ENCODE measurements at places on chromosomes 4 and X. TPM values are rescaled to one million over a fixed set of nuclear protein-coding genes. Genes with fewer than 3 reads are reported as not detected.

DNA sequence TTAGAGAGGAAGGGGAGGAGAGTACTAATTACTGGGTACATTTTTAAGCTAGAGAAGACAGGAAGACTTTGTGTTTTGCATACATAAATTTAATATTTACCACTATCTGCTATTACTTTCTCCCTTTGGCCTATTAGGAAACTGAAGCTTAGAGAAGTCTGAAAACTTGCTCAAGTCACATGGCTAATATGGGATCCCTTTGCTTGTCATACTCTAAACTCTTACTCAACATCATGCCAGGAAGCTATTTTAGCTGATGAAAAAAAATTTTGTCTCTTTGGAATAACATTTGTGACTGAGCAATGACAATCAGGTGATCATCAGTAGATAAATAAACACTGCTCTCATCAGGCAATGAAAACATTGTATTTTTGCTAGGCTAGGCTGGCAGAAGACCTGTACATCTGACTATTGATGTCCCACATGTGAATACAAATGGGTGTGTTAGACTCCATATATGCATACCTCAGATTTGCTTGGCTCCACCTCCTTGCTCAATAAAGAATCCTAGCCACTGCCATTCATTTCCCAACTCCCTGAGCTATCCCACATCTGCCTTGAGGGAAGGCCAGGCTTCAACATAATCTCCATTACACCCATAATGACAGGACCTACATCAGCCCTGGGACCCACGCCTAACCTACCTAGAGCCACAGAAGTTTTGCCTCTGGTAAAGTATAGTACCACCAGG lies 17.0 kb upstream of the DCLK2 start:
- DNase-seq, result no peak
- no peak overlapping the region for H3K27ac ChIP-seq
- H3K4me3 ChIP-seq, result no peak overlapping the region

- DNase-seq, result no peak
- no peak overlapping the region for H3K4me3 ChIP-seq
These were observed 112.4 kb upstream of the RBPJ start for GRCh38 chr4:26208237-26208994.

DNA sequence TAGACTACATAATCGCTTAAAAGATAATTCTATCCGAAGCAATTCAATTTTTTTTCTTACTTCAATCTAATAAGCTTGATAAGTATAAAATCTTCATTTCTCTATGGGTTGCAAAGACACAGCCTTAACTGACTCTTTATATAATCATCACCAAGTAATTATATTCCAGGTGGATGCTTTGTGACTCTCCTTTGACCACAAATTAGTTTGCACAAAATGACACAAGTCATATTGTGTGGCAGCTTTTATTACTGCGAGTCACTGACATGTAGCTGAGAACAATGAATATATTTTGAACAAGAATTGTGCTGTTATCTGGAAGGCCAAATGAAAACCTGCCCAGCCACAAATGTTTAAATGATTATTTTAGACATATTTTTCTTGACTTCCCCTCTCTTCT lies 1727.8 kb downstream of the ARAP2 start:
- no peak overlapping the region for H3K27ac ChIP-seq
- no peaks in the 10 kb centered on the region for H3K36me3 ChIP-seq
- no peaks in the 10 kb centered on the region for H3K27me3 ChIP-seq
- no peaks in the 10 kb centered on the region for H3K4me1 ChIP-seq
- no peak overlapping the region for H3K4me3 ChIP-seq

- H3K27me3 ChIP-seq, result no peaks in the 10 kb centered on the region
- no peaks in the 10 kb centered on the region for H3K36me3 ChIP-seq
- H3K4me1 ChIP-seq, result no peaks in the 10 kb centered on the region
- no peak overlapping the region for H3K27ac ChIP-seq
- no peak for DNase-seq
These were observed 8.4 kb upstream of the MEPE start for GRCh38 chr4:87824352-87824751.

DNA sequence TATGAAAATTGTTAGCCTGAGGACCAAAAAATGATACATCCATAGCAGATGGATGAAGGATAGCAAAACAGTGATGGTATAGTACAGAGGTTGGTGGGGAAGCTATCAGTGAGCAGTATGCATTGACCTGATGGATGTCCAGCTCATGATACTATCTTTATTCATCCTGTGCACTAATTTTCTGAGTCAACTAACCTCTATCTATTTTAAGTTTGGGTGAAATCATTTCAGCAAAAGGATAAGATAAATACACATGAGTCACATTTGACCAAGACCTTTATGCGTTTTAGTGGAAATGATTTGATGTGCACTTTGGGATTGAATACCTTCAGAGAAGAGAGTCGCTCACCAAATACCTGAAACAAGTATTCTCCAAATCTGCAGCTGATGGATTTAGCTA lies 351.0 kb upstream of the NR3C2 start:
- no peak overlapping the region for H3K27ac ChIP-seq
- H3K36me3 ChIP-seq, result no peaks in the 10 kb centered on the region
- no peaks in the 10 kb centered on the region for H3K27me3 ChIP-seq
- no peak overlapping the region for H3K4me3 ChIP-seq
- DNase-seq, result no peak
- H3K4me1 ChIP-seq, result peaks cover 6% of the 10 kb centered on the region

DNA sequence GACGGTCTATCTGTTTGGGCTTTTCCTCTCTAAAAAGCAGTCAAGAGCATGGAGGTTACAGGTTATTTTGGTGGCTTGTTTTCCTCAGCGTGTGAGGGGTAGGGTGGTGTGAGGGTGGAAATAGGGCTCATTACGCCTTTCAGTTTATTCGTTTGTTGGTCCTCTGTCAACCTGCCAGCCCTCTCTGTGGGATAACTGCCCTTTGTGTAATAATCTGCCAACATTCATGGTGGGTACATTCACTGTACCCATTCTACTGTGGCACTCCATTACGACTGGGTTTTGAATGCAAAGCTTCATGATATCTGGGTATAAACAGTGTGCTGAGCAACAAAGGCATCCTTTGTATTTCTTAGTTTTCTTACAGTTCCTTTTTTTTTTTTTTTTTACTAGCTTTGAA lies 136.4 kb downstream of the ADGRL3 start:
- DNase-seq, result no peak
- H3K27ac ChIP-seq, result no peak overlapping the region
- H3K27me3 ChIP-seq, result no peaks in the 10 kb centered on the region
- H3K4me3 ChIP-seq, result no peak overlapping the region
- H3K36me3 ChIP-seq, result no peaks in the 10 kb centered on the region

Gene KLB
- 0.11 TPM for total RNA-seq

Gene ALAS2
- 8.3 TPM for total RNA-seq

Gene PCSK1N
- total RNA-seq, result 12.5 TPM

Gene ANKRD50
- 8.2 TPM for total RNA-seq

Gene HNRNPH2
- total RNA-seq, result 48.5 TPM
